Right ventricle myocardium superior (tissue), 1 donor: ENCODE measurements at places on chromosomes 4 and X.

GRCh38 chr4:80566203-80566872 is 230.8 kb downstream of the CFAP299 start:
- no peak for DNase-seq

DNA sequence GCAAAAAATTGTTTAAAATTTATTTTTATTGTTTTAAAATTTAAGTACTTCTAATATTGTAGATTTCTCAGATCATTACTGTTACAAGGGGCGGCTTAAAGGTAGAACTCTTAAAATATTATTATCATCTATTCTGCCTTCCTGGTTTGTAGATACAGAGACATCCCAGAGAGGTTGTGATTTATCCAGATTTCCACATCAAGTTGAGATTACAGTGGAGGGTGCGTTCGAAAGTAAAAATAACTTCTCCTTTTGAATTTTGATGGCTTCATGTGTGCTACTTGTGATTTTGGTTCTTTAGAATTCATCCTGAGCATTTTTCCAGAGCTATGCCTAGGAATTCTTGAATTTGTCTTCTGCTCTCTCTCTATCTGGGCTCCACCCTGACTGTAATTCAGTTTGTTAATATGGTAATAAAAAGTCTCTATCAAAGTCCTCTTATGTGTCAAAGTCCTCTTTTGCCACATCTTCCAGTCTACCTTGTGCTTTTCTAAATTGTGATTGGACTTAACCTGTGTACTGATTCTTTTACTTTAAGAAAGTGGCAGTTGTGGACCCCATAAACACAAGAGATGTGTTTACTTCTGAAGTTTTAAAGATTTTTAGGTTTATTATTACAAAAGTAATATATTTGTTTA is 37.2 kb downstream of the CLCN3 start:
- no peak for DNase-seq

DNA sequence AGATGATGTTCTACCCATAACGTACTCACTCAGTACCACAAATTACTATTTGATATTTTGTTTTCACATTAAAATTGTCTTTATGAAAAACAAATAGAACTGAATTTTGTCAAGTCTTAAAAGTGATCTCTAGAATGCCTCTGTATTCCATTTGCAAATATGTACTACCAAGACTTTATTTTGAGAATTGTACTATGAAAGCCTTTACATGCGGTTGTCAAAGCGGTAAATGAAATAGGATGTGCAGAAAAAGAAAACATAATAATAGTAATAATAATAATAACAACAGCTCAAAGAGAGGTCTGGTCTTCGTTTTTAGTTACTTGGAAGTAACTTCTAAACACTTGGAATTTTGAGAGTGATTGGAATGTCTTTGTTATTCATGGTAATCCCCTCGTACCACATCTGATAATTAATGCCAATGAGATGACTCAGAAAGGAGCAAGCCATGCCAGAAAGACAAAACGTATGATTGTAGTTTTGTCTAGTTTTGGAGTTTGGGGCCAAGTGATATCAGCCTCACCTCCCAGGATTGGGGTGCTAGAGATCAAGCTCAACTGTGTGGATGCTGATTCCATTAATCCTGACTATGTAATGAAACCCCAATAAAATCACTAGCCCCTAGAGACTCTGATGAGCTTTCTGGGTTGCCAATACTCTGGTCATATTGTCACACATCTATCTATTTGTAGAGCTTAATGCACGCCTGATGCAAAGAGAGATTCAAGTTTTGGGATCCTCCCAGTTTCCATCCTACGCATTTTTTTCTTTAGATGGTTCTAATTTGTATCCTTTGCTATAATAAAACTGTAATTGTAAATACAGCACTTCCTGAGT is 20.2 kb upstream of the CTSO start:
- DNase-seq, result no peak

DNA sequence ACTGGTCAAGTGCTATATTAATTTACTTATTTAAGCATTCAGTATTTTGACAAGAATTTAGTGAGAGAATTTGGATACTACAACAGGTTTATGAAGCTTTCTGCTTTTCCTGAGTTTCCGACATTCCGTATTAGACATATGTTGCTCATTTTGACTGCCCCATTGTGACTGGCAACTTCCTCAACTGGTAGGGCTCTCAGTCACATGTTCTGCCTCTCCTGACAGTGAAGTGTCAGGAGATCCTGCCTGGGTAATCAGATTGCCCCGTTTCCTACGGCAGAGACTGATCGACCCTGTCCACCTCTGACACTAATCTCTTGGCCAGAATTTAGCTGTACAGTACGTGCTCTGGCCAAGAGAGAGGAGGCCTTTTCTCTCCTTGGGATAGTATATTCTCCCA is 49.5 kb downstream of the CLNK start:
- DNase-seq, result no peak

DNA sequence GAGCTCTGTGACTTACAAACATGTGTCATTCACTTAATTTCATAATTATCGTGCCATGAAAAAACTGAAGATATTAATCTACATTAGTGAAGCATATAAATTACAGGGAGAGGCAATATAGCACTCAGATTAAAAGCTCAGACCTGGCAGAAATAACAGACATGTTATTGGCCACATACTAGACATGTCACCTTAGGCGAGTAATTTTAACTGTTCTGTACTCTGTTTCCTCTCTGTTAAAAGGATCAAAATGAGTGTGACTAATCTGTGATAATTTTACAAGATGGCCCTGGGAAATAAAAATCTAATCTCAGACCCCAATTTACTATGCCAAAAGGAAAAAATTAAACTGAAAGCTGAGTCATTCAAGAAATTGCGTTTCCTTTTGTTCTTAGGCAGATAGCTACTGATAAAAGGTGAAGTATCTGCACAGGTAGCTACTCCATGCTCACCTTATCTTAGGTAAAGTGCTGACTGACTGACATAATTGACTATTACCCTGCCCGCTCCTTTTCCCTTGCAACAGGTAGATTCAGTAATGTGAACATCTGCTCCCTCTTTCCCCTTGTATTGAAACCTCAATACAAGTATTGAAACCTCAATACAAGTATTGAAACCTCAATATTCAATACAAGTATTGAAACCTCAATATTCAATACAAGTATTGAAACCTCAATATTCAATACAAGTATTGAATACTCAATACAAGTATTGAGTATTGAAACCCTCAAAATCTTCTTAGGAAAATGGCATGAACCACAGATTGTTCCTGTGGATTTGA is 33.2 kb downstream of the RELL1 start:
- DNase-seq, result no peak

DNA sequence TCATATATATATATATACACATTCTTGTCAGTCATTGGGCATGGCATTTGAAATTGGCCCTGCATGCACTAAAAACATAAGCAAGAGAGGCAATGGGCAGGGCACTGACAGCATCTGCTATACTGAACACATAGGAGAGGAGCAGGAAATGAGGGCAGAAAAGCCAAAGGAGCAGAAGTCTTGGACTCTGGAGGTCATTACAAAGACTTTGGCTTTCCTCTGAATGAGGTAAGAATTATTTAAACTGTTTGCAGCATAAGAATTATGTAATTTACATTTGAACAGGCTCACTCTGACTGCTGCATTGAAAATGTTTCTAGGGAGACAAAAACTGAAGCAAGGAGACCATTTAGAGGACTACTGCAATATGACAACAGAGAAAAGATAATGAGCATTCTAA is 396.5 kb downstream of the PRDM5 start:
- DNase-seq, result no peak

- DNase-seq, result peak; percentile 57
These were observed 18.2 kb upstream of the RASL11B start for GRCh38 chr4:52843958-52844357.

DNA sequence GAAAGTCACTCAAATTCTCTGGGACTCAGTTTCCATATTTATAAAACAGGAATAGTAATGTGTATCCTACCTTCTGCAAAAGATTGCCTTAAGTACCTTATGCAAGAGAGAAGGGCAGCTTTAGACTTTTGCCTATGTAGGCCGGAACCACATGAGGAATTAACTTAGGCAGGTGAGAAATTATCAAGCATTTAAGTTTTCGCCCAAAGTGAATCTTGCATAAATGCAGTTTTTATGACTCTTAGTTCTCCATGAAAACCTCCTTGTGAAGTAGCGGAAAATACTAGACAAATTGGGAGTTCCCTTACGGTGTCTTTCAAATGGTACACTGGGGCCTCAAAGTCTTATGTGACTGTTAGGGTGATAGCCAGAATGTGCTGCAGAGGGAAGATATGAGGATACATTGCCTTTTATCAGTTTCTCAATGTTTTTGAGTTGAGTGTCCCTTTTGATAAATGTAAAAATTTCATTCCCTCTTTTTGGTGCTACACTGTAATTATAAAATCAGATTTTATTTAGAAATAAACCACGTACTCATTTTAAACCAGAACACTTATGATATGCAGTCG is 2.6 kb downstream of the SH2D1A start:
- no peak for DNase-seq

DNA sequence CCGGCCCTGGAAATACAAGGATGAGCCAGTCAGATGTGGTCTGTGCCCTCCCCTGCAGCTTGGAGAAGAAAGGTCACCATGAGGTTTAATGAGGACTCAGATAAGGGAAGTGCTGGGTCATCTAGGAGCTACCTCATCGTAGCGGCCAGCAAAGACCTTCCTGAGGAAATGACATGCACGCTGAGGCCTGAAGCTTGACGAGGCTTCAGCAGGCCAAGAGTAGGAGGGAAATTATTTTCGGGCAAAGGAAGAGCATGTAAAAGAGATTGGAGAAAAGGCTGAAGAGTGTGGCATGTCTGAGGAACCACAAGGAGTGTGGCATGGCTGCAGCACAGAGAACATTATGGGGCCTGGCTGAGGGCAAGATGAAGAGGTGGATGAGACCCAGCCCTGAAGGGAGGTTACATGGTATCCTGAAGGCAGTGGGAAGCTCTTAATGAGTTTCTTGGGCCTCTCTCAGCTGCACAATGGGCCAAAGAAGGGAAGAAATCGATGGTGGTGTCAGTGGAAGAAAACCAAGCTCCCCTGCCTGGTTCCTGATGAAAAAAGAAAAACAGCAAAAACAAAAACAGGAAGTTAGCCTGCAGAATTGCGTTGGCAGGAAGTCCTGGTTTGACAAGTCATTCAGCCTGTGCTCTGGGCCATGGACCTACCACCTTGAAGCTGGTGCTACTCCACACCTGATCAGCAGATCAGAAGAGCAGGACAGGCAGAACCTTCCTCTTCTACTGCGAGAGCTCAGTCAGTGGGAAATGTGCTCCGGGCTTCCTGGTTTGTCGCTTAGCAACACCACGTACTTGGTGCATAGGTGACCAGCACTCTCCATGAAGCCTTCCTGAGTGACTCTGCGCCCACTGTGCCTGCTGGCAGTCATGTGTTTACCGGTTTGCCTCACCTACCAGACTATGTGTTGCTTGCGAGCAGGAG is 134.5 kb upstream of the KLF3 start:
- peak; percentile 46 for DNase-seq

DNA sequence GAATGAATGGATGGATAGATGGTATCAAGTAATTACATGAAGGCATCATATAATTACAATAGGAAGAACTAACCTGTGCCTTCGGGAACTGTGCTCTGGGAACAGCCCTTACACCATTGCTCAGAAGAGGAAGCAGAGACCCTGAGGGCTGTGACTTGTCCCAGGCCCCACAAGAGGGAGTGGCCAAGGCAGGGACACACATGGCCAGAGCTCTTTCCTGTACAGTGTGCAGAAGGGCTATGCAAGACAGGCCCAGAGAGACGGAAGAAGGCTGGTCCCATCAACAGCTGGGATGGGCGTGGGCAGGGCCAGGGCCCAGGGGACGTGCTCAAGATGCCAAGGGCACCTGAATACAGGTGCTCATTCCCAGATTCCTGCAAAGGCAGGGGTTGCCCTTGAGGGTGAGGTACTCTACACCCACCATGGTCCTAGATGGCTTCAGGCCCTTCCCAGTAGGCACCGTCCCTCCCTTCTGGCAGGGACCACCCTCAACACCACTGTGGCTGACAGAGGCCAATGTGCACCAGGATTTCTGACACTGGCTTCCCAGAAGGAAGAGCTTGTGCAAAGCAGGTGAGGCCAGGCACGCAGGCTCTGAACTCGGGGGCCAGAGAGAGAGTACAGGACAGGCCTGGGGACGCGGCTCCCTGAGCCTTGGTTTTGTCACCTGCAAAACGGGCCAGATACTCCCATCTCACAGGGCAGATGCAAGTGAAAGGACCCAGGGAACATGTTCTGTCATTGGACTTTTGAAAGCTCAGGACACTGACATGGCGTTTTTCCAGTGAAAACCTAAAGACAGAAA is 1.7 kb downstream of the EVC2 start:
- DNase-seq, result no peak
